ENCODE measurements at places on chromosomes 16 and 17. TPM values are rescaled to one million over a fixed set of nuclear protein-coding genes. Genes with fewer than 3 reads are reported as not detected.
A peak's percentile ranks its signal among the peaks of the same experiment; 100 is the strongest.

DNA sequence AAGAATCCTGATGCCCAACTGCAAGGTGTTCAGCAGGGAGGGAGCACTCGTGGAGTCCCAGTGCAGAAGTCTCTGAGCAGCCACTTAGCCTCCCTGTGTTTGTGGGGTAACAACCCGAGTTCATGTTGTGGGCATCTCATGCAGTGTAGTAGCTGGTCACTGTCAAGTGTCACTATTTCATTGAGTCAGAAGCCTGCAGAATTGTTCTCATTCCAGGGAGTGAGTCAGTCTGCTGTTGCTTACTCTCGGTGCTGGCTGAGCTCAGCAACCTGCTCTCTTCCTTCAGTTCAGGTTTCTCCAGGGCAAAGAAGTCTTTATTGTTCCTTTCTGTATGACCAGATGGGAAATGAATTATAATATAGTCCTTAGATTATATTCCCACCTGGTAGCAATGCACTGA lies 24.1 kb downstream of the HMOX2 start:
- DNase-seq = no peak

DNA sequence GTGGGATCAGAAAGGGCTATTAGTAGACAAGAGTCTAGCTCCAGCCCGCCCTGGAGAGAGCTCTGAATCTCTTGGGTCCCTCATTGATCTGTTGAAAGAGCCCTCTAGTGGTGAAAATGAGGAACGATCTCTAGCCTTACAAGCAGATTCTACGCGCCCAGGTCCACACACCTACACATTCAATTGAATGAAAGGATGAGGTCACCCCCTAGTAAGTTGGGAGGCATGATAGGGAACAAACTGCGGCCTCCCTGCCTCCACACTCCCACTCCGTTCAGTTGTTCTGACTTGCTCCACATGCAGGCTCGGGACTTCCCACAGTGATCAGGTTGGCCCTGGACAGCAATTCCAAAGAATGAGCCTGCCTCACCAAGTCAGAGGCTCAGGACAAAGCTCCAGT lies 2.9 kb upstream of the CACNG3 start:
- no peak for DNase-seq

The SCNN1G gene
- 4.9 TPM for total RNA-seq

The SLFN5 gene
- 7.7 TPM for total RNA-seq

The UTS2R gene
- total RNA-seq = not detected

The GJC1 gene
- total RNA-seq = 0.95 TPM

DNA sequence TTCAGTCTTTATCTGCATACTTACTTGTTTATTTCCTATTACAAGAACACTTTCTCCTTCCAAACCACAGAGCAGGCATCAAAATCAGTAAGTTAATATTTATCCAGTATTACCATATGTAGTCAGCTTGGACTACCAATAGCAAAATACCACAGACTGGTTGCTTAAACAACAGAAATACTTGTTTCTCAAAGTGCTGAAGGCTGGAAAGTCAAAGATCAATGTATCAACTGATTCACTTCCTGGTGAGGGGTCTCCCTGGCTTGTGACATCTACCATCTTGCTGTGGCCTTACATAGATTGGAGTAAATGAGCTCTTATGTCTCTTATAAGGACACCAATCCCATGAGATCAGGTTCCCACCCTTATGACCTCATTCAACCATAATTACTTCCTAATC lies 2.6 kb downstream of the STXBP4 start:
- DNase-seq = no peak

DNA sequence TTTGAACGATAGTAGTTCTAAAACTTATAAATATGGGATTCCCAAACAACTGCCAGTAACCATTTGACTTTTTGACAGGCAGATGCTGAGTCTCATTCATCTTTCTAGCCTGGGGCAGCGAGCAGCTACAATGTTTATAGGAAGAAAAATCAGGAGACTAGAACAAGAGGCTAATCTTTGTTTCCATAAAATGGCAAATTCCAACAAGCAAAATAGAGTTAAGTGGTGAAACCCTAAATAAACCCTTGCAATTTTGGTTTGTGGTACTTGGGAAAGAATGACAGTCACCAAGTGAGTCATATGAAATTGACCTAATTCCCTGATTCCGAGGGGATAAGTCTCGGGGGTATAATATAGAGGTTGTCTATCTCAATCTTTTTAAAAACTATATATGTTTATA lies 27.3 kb upstream of the HS3ST2 start:
- DNase-seq = no peak

- DNase-seq = no peak
These were observed 1.2 kb upstream of the FDXR start for GRCh38 chr17:74873874-74874614.

The ATP1B2 gene
- total RNA-seq = 0.55 TPM

The CCL11 gene
- 1.2 TPM for total RNA-seq

GRCh38 chr17:10316801-10317542 lies 55.8 kb downstream of the MYH13 start:
- DNase-seq = peak; percentile 38

GRCh38 chr17:63291258-63291657 lies 154.8 kb downstream of the CYB561 start:
- no peak for DNase-seq

DNA sequence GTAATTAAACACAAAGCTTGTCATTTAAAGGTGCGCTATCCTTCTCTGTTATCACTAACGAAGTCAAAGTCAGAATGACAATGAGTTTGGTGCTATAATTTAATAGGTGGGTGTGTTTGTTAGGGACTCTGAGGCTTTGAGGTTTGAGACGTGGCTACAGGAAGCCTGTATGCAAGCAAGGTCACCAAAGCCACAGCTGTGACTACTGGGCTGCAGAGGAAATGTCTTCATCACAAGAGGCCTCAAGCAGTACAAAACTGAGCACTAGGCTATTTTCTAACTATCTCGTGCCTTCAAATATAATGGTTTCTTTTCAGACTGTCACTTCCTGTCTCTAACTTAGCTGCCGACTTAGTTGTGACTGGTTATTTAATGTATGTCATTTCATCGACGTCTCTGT lies 141.2 kb downstream of the AATF start:
- DNase-seq = no peak

DNA sequence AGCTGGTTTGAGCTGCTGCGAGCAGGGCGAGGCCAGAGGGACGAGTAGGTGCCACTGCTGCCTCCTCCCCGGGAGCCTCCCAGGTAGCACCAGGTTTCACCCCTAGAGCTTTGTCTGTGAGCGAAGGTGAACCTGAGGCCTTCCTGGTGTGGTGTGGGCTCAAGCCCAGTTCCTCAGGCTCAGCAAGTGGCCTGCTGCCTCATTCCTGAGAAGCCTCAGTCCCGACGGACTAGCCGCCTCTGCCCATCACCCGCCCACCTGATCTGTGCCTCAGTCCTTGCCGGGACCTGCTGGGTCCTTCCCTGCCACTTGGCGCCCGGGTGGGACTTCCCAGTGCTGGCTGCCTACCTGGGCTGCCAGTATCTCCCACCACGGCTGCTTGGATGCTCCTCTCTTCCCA lies 1.7 kb downstream of the NLRC3 start:
- DNase-seq = no peak

DNA sequence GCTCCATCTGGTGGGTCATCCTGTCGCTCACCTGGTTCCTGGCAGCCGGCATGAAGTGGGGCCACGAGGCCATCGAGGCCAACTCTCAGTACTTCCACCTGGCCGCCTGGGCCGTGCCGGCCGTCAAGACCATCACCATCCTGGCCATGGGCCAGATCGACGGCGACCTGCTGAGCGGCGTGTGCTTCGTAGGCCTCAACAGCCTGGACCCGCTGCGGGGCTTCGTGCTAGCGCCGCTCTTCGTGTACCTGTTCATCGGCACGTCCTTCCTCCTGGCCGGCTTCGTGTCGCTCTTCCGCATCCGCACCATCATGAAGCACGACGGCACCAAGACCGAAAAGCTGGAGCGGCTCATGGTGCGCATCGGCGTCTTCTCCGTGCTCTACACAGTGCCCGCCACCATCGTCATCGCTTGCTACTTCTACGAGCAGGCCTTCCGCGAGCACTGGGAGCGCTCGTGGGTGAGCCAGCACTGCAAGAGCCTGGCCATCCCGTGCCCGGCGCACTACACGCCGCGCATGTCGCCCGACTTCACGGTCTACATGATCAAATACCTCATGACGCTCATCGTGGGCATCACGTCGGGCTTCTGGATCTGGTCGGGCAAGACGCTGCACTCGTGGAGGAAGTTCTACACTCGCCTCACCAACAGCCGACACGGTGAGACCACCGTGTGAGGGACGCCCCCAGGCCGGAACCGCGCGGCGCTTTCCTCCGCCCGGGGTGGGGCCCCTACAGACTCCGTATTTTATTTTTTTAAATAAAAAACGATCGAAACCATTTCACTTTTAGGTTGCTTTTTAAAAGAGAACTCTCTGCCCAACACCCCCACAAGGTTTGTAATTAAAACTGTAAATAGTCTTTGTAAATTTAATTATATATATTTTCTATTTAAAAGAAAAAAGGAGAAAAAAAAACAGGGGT lies 1.7 kb downstream of the FZD2 start:
- DNase-seq = no peak

GRCh38 chr17:4167786-4168185 lies 24.8 kb downstream of the CYB5D2 start:
- DNase-seq = no peak

- DNase-seq = no peak
These were observed 83.8 kb downstream of the NETO2 start for GRCh38 chr16:47059991-47060390.

The CDR2L gene
- total RNA-seq = 3.2 TPM

GRCh38 chr16:3276679-3277078 lies 6.6 kb upstream of the ZNF263 start:
- no peak for DNase-seq

The GUCY2D gene
- not detected for total RNA-seq

- no peak for DNase-seq
These were observed 1.6 kb upstream of the KRTAP2-4 start for GRCh38 chr17:41067281-41067680.
